WTC11 (cell line): ENCODE measurements at places on chromosomes 1 and 21.

DNA sequence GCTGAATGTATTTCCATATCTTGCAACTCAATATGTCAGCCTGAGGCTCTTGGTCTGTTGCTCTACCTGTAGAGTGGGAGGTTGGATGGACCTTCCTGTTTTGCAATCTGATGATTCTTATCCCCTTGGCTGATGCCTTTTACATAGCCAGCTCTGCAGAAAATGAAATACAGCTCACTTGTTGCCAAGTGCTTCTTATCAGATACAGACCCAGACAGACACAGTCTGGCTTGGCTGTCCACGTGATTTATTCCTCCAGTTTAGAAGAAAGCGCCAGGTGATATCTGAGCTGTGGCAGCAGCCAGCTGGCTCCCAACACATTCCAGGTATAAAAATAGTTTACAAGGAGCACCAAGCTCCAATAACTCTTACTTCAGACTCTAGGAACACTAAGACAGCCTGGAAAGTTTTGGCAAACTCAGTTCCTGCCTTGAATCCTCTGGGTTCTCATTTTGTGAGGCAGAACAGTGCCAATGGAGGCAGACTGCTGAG, 479.2 kb upstream of the USP24 start:
- 0 out of 2 replicates have a peak, but pooled peaks cover 3% of the 10 kb centered on the region for H3K4me1 ChIP-seq
- no peak for DNase-seq
- H3K27me3 ChIP-seq: no peaks in the 10 kb centered on the region; the same call in 1 of the 2 replicates

DNA sequence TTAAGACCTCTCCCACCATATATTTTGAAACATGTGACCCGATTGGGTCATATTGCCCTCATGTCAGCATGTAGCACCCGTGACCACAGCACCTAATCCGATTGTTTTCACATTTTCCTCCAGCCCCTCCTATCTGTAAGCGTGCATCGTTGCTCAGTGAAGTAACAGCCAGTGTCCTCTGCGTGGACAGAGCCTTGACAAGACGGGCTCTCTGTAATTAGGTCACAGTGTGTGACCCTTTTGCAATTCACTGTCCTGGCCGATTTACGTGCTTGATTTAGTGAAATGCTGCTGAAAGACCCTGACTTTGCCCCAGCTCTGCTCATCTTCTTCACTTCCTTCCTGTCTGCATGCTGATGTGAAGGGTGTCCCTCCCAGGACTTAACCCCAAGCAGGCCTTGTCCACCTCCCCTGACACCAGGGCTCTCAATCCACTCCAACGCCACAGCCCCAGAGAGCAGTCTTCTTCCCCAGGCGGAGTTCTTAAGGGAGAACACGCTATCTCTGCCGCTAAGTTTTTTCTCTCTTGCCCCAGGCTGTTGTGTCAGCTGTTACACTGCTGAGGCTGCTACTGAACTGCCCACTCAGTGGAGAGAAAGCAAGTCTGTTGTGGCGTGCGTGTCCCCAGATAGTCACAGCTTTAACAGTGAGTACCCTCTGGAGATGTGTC, 19.4 kb downstream of the URB2 start:
- H3K27ac ChIP-seq: peak overlapping the region; percentile 64
- DNase-seq: no peak
- peaks cover 61% of the 10 kb centered on the region for H3K36me3 ChIP-seq
- H3K4me3 ChIP-seq: no peak overlapping the region
- H3K27me3 ChIP-seq: no peaks in the 10 kb centered on the region

- no peak for DNase-seq
- no peaks in the 10 kb centered on the region for H3K27me3 ChIP-seq
- no peak overlapping the region for H3K4me3 ChIP-seq
- H3K27ac ChIP-seq: no peak overlapping the region
- no peaks in the 10 kb centered on the region for H3K36me3 ChIP-seq
These were observed 27.4 kb downstream of the SYF2 start for GRCh38 chr1:25204797-25205480.

DNA sequence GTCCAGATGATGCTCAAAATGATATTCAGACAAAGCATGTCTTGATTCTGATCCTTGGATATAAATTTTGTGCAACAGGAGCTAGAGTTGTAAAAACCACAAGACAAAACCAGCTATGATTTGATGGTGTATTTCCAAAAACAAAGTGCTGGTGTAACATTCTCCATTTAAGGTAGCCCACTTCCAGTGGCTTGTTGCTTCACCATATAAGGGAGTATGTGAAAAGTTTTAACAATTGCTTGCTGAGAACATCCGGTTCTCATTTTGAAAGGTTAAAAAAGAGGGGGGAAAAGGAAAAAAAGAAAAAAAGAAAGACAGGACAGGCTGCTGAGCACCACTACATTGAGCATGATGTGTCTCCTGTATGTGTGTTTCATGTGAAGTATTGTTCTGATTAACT, 123.6 kb downstream of the MACF1 start:
- no peaks in the 10 kb centered on the region for H3K4me1 ChIP-seq
- H3K27me3 ChIP-seq: no peaks in the 10 kb centered on the region
- H3K36me3 ChIP-seq: peaks cover 42% of the 10 kb centered on the region
- DNase-seq: no peak

- peaks cover 58% of the 10 kb centered on the region for H3K27me3 ChIP-seq
- no peaks in the 10 kb centered on the region for H3K4me1 ChIP-seq
- DNase-seq: peak; percentile 86
These were observed 13.6 kb upstream of the FAM110D start for GRCh38 chr1:26145041-26145959.

DNA sequence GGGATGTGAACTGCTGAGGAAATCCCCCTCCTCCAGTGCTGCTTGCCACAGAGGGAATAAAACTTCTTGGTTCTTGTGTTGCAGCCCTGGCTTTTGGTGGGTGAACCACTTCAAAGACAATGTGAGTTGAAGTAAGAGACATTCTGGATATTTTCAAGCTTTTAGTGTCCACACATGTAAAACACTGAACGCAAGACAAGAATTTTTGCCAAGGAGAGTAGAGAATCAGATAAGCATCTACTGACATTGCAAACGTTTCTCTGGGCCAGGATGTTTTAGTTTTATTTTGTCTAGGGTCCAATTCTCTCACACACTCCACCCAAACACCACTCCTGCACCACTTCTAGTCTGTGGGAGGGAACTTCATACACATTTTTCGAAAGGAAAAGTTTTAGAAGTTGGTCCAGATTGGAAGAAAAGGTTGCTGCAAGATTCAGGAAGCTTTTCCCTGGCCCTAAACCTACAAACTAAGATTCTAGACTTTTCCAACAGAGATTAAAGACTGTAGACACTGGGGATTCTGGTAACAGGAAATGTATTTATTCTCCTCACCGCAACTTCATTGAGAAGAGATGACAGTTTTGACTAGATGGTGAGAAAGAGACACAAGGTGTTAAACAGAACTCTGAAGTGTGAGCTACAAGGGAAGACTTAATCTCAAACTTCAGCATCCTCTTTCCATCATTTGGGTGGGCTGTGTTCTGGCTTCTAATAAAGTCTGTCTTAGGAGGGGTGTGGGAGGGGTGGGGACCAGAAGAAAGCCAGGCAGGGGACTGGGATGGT, 16.1 kb downstream of the FASLG start:
- H3K27ac ChIP-seq: no peak overlapping the region
- no peaks in the 10 kb centered on the region for H3K36me3 ChIP-seq
- H3K27me3 ChIP-seq: no peaks in the 10 kb centered on the region
- no peak overlapping the region for H3K4me3 ChIP-seq

GRCh38 chr1:173570370-173571007, 32.4 kb downstream of the SLC9C2 start:
- H3K27me3 ChIP-seq: no peaks in the 10 kb centered on the region
- H3K4me1 ChIP-seq: no peaks in the 10 kb centered on the region
- no peak overlapping the region for H3K27ac ChIP-seq
- no peaks in the 10 kb centered on the region for H3K36me3 ChIP-seq
- H3K4me3 ChIP-seq: no peak overlapping the region

DNA sequence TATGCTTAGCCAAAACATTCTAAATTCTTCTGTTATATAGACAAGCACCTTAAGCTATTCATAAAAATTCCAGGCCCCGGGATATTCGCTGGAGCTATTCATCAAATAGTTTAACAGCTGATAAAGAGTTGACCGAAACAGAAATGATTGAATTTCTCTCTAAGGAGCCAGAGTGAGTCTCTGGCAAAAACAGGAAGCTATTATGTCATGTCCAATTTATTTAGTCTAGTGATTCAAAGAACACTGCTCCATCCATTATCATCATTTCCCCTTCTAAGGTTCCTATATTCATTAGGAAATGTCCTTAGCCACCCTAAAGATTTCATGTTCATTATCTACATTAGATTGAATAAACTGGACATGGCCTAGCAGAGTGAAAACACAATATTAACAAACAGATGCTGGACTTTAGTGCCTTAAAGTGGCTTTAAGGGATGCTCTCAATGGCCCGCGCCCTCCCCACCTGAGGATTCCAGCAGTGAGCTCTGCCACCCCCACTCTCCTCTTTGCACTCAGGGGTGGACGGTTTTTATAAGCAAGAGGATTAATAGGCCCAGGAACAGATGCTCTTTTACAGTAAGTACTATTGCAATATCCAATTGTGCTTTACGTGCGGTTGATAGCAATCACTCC, 122.1 kb upstream of the RGS1 start:
- no peaks in the 10 kb centered on the region for H3K27me3 ChIP-seq
- no peaks in the 10 kb centered on the region for H3K4me1 ChIP-seq
- H3K36me3 ChIP-seq: no peaks in the 10 kb centered on the region

DNA sequence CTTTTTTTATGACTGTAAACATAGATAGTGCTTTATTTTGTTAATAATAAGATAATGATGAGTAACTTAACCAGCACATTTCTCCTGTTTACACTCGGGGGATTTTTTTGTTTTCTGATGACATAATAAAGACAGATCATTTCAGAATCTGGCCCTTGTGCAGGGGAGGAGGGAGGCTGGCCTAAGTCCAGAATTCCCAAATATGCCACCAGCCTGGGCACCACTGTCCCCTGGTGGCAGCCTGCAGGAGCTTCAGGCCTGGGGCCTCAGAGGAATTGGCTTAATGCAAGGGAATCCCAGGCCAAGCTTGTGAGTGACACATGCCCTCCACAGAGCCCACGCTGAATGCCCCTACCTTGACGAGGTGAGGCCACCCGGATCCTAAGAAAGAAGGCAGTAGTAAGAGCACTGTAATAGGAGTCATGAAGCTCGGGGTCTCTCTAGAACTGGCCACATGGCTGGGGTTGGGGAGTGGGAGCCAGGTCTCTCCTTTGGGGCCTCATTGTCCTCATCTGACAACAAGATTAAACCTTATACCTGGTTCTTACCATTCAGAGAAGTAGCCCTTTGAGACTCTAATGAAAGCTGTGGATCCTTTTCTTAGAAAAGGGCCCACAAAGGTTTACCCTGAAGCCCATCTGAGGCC, 24.1 kb downstream of the ETNK2 start:
- peak; percentile 69 for DNase-seq
- peak overlapping the region; percentile 78 for H3K27ac ChIP-seq
- no peaks in the 10 kb centered on the region for H3K27me3 ChIP-seq
- H3K4me1 ChIP-seq: peaks cover 51% of the 10 kb centered on the region

GRCh38 chr1:4019147-4019521, 119.1 kb upstream of the C1orf174 start:
- no peaks in the 10 kb centered on the region for H3K4me1 ChIP-seq
- no peak for DNase-seq
- peaks cover 20% of the 10 kb centered on the region for H3K27me3 ChIP-seq
- H3K27ac ChIP-seq: no peak overlapping the region
- peaks cover 69% of the 10 kb centered on the region for H3K36me3 ChIP-seq

- H3K27me3 ChIP-seq: no peaks in the 10 kb centered on the region
- H3K36me3 ChIP-seq: peaks cover 8% of the 10 kb centered on the region
- H3K4me1 ChIP-seq: peaks cover 26% of the 10 kb centered on the region
- no peak overlapping the region for H3K27ac ChIP-seq
- H3K4me3 ChIP-seq: no peak overlapping the region
- DNase-seq: no peak
These were observed 270.5 kb downstream of the NPHP4 start for GRCh38 chr1:5721634-5722215.

DNA sequence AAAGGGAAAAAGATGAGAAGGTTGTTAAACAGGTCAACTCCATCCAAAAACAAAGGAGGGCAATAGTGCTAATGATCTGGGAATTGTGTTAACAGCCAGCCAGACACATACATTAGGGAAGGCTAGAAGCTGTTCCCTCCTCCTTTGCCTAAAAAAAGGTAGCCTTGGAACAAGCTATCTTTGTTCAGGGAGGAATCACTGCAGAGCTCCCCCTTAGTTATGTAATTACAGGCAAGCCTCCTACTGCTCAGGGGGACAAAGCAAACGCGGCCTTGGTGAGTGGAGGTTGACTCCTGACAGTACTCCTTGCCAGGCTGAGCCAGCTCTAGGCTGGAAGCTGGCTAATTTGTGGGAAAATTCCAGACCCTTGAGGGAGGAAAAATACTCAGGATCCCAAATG, 97.6 kb downstream of the VAV3 start:
- DNase-seq: peak; percentile 70
- H3K27ac ChIP-seq: peak overlapping the region; percentile 94
- H3K4me1 ChIP-seq: peaks cover 65% of the 10 kb centered on the region
- H3K4me3 ChIP-seq: peak overlapping the region; percentile 31

- no peak overlapping the region for H3K4me3 ChIP-seq
- no peak overlapping the region for H3K27ac ChIP-seq
- H3K4me1 ChIP-seq: no peaks in the 10 kb centered on the region
These were observed 583.4 kb upstream of the ADAMTS5 start for GRCh38 chr21:27550287-27550686.

DNA sequence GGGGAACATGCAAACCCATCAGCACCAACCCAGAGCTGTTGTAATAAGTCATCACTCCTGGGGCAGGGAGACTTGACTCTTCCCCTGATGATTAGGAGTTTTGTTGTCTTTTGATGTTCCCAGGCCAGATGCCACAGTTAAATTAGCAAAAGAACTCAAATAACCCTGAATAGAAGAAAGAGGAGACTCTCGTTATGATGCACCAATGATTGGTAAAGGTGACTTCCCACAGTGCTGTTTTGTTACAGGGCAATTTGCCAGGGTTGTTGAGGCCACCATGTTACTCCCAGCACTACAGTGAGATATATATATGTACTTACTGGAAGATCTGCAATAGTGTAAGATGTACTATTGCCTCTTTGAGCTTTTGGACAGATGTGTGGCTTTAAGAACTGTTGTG, 24.3 kb upstream of the RCAN1 start:
- DNase-seq: no peak
- peaks cover 2% of the 10 kb centered on the region for H3K4me1 ChIP-seq
- no peak overlapping the region for H3K4me3 ChIP-seq

- H3K27me3 ChIP-seq: no peaks in the 10 kb centered on the region
- H3K27ac ChIP-seq: no peak overlapping the region
- H3K4me3 ChIP-seq: no peak overlapping the region
- H3K36me3 ChIP-seq: no peaks in the 10 kb centered on the region
These were observed 61.5 kb upstream of the ATP1B1 start for GRCh38 chr1:169044971-169045370.

- no peaks in the 10 kb centered on the region; the same call in 1 of the 2 replicates for H3K27me3 ChIP-seq
- DNase-seq: no peak
- H3K4me1 ChIP-seq: peaks cover 7% of the 10 kb centered on the region
- H3K36me3 ChIP-seq: no peaks in the 10 kb centered on the region
- no peak overlapping the region for H3K4me3 ChIP-seq
These were observed 46.7 kb downstream of the RGS4 start for GRCh38 chr1:163115887-163116286.

DNA sequence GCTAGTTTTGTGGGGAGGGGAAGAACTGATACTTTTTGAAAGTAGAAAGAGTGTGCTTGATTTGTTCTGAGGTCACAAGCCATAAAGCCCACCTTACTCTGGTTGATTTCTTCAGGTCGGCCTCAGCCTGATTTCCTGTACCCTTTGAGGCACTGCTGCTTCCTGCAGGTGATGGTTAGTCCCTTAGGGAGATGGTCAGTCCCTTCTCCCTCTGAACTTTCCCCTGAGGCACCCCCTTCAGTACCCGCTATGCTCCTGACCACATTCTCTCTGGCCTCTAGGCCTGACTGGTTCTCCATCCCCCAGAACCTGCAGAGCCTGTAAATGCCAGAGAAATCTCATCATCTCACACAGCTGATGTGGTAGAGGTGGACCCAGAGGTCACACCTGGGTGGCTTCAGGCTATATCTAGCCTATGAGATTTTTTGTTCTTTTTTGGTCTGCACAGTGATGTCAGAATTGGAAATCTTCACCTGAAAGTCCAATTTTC, 15.0 kb upstream of the ID3 start:
- H3K27ac ChIP-seq: no peak overlapping the region
- H3K4me3 ChIP-seq: no peak overlapping the region
- peaks cover 7% of the 10 kb centered on the region for H3K36me3 ChIP-seq
